Activated T-cell treated with anti-CD3 and anti-CD28 coated beads, Interleukin-2, amount 50 U/mL, for 72 hours (primary cell): ENCODE measurements at places on chromosomes 6 and 20.

GRCh38 chr6:88921734-88922133, 41.7 kb downstream of the RNGTT start:
- DNase-seq: no peak

DNA sequence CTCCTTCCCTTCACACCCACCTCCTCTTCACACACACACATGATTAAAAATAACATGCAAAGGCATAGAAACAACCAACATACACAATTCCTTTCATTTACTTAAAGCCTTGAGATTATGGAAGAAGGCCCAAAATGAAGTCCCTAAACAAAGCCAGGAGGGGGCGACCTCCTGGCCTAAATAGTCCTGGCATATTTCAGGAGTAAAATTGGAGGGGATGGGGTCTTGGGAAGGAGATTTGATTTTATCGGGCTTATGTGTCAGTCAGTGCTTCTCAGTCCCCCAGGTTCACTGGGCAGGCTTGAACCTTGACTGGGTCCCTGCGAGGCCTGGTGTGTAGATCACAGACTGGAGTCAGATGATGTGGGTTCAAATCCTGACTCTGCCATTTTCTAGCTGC, 266.4 kb downstream of the SAMD5 start:
- DNase-seq: no peak

DNA sequence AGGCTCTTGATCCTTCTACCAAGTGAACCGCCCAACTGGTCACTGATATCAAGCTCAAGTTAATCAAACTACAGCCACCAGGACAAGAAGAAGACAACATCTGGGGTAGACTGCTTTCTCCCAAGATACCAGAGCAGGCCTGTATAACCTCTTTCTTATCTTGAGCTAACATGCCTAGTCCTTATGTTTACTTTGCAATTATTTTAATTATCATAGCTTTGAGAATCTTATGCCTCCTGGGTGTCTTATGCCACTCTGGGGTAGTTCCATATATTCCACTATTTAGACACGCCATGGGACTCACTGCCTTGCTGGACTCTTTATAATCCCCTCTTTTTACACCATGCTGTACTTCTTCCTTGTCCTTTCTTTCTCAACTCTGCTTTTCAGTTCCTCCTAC, 41.5 kb upstream of the ECI2 start:
- DNase-seq: no peak

DNA sequence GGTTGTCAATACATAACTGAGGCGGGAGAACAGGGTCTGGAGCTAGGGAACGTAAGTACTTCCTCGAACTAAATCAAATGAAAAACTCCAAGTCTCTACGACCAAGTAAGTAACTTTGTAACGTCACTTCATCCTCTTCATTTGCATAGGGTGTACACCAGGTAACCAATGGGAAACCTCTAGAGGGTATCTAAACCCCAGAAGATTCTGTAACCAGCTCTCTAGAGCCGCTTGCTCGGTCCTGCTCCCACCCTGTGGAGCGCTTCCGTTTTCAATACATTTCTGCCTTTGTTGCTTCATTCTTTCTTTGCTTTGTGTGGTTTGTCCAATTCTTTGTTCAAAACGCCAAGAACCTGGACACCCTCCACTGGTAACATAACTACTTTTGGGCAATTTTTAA, 133.5 kb upstream of the TMEM170B start:
- DNase-seq: no peak

GRCh38 chr6:5565971-5566370, 304.7 kb downstream of the FARS2 start:
- DNase-seq: no peak

- no peak for DNase-seq
Measured at GRCh38 chr6:163176097-163176496, 238.4 kb upstream of the QKI start.

GRCh38 chr6:148967011-148967520, 220.2 kb downstream of the UST start:
- DNase-seq: no peak

GRCh38 chr20:53576195-53576580, 17.5 kb downstream of the ZNF217 start:
- no peak for DNase-seq
